RWPE1 (cell line): ENCODE measurements at places on chromosomes 16 and 17.

DNA sequence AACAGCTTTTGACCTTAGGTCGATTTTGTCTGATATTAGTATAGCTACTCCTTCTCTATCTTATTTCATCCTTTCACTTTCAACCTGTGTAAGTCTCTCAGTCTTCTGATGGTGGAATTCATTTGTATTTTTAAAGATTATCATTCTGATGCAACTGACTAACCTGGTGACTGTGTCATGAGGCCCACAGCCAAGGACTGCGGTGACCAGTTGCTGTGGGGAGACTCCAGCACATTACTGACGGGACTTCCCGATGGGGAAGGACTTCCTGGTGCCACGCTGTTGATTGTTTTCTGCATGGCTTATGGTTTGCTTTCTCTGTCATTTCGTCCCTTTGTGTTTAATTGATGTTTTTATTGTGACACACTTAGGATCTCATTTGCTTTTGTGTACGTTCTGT, 34.2 kb downstream of the RMI2 start:
- DNase-seq, result no peak

DNA sequence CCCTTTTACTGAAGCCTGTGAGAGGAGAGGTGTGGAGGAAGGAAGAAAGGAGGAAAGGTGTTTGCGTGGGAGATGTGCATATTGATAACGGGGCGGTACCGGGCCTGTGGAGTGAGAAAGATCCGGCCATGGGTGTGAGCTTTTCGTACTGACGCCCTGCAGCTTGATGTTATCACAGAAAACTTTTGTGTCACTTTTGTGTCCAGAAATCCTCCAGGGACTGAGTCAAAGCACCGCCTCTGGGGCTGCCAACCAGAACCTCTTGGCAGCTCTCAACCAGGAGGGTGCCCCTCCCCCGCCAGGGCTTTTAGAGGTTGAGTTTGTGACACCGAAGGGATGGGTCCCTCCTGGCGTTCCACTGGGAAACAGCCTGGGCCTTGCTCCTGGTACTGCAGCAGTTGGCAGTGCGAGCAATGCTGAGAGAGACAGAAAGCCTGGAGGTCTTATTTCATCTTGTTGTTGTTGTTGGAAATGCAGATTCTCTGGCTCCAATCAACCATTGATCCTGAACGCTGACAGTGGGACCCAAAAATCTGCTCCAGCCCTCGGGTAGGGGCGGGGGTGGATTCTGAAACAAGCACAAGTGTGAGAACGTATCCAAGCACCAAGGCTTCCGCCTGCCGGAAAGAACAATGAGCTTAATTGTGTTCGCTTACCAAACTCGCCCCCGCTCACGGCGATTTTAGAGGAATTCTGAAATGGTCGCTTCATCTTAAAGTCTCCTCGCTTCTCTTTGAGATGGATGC, 65.0 kb downstream of the CRISPLD2 start:
- no peak for DNase-seq

DNA sequence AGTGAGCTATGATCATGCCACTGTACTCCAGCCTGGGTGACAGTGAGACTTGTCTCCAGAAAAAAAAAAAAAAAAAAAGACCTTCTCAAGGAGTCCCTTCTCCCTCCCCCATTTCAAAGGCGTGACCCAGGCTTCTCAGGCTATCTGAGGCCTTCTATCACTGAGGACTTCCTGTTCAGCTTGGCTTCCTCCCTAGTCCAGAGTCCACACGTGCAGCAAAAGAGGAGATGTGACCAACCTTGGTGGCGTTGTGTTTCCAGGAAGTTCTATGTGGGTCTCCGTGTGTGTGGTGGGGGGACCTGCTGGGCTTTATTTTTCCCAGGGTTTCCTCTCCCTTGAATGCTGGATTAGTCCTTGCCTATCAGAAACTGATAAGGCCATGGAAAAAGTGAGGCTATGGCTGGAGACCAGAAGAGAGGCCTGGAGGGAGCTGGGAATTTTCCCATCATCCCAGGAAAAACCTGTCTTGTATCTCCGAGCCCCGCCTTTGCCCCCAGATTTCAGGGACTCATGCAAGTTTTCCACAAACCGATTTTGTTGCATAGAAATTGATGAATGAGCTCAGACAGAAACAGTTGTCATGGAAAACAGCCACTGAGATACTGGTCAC, 148.1 kb downstream of the SALL1 start:
- DNase-seq, result no peak

GRCh38 chr16:59087641-59088040, 353.5 kb upstream of the GOT2 start:
- no peak for DNase-seq

- DNase-seq, result no peak
These were observed 5.0 kb downstream of the CARHSP1 start for GRCh38 chr16:8863594-8864424.

- DNase-seq, result no peak
These were observed 9.0 kb upstream of the NKD1 start for GRCh38 chr16:50539053-50539695.

DNA sequence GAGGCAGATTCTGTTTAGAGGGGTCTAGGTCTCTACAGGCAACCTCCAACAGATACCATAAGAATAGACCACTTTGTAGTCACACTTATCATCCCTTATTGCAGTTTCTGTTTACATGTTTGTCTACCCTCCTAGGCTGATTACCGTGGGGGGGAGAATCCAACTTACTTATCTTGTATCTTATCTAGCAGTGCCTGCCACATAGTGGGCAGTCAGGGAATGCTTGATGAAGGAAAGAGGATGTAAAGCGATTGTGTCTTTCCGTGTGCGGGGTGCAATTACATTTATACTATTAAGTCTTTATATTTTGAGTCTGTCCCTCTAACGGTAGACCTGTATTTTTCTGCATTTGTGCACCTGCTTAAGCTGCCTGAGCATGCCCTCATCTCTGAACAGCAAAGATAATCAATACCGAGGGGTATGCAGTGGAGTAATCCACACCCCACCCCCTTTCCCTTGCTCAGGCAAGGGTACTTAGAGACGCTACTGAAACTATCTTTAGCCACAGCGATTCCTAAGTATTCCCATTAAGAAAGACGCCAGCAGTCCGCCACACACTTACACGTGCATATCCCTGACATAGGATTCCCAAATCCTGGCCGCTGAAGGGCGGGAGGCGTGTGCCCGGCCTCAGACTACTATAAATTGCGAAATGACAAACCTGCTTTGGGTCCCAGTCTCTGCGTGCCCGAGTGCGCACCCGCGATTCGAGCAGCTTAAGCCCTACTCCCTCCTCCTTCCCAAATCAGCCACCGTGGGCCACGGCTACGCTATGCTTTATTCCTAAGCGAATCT, 635 bp upstream of the AATF start:
- DNase-seq, result no peak

DNA sequence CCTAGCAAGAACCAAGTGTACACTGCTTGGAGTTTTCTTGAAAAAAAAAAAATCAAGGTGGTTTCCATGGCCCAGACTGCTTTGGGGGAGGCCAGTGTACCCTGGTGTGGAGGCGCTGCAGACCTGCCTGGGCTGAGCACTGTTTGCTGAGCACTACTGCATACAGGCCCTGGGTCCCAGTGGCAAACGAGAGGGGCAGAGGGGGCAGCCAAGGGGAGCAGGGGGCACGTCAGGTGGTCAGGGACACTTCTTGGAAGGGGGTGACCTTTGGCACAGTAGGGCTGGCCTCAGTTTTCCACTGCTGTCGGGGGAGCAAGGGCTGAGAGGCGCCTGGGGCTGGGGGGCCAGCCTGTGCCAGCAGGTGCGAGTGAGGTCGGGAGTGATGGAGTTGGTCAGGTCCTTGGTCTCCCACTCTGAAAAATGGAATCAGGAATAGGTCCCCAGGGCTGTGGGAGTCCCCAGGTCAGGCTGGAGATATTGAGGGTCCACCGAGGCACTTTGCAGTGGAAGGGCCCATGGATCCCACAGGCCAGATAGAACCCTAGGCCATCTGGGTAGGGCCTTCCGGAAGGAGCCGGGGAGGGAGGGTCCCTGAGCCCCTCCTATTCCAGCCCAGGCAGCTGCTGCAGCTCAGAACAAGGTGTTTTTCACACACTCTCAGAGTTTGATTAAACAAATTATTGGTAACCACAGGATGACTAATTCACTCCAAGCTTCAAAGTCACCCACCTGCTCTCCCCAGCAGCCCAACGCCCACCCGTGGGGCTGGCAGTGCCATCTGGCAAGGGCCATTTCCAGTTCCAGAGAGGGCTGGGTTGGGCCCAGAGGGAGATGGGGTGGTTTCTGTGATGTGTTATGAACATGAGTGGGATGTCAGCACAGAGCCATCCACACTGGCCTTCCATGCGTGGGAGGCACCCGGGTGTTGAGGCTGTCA, 3.5 kb downstream of the ZFPM1 start:
- DNase-seq, result no peak

- no peak for DNase-seq
These were observed 15.9 kb downstream of the SLC46A1 start for GRCh38 chr17:28390141-28390540.

- no peak for DNase-seq
These were observed 289.7 kb upstream of the ZFHX3 start for GRCh38 chr16:73337373-73338296.

DNA sequence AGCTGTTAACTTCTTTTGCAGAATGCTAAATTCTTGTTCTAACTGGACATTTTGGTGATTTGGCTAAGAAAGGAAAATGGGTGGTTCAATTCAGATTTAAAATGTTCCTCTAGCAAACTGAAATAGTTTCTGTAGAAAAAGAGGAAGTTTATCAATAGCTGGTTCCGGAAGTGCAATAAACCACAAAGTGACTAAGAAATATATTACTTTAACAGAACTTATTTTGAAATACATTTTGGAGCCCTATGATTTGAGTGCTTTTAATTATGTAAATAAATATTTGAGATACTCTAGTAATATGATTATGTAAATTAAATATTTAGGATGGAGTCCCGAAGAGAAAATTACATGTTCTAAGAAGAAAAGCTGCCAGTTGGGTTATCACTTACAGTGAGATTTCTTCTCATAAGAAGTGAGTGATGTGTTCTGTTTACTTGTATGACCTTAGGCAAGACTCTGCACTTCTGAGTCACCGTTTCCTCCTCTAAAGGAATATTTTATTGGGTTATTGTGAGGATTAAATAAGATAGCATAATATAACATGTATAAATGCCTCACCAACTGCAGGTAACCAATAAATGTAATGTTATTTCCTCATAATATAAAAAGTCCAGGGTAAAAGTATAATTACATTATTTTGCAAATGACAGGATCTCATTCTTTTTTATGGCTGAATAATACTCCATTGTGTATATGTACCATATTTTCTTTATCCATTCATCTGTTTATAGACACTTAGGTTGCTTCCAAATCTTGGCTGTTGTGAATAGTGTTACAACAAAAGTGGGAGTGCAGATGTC, at the start of gene EVI2B:
Gene EVI2B (minus strand): TSS at position 73 of the 800 bp plus-strand sequence. CDS start 8,445 bp downstream, outside the sequence.
- peak; percentile 42 for DNase-seq

GRCh38 chr17:58487589-58488427, at the start of gene HSF5:
Gene HSF5 (minus strand): TSS chr17:58488408. CDS start chr17:58488274, 134 bp downstream.
- no peak for DNase-seq

- DNase-seq, result no peak
These were observed 10.1 kb upstream of the COG1 start for GRCh38 chr17:73182616-73183310.

DNA sequence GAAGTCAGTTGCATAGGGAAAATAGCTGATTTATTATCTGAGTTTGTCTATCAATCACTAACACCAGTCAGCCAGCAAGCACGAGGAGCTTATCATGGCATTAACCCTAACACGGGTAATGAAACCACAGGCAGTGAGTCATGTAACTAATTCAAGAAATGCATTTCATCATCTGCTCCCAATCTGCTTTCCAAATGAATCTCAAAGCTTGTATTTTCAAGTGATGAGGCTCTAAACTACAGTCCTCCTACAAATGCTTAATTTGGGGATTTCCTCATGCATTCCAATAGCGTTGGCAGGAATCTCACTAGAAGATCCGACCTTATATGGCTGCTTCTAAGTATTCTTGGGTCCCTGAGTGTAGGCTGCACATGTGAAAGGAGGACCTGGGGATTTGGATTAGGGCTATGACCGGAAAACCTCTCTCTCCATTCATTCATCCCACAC, 118.4 kb upstream of the HSBP1 start:
- peak; percentile 84 for DNase-seq

GRCh38 chr17:15651583-15652110, 32.1 kb upstream of the FBXW10B start:
- peak; percentile 92 for DNase-seq

DNA sequence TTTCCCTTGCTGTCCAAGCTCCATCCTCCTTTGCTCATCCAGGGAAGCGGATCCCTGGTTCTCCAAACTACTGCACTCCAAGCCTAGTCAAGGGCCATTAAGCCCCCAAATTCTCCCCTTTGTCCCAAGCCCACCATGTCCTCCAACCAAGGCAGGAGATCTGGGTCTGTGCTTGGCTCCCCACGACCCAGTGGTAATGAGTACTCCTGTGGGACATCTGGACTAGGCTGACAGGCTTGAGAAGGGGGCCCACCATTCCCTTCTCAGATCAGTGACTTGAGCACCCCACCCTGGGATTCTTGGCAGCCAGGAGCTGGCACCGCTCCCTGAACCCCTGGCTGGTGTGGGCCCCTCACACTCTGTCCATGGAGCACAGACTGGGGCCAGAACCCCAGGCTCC, 17.1 kb downstream of the OSBPL7 start:
- DNase-seq, result no peak

DNA sequence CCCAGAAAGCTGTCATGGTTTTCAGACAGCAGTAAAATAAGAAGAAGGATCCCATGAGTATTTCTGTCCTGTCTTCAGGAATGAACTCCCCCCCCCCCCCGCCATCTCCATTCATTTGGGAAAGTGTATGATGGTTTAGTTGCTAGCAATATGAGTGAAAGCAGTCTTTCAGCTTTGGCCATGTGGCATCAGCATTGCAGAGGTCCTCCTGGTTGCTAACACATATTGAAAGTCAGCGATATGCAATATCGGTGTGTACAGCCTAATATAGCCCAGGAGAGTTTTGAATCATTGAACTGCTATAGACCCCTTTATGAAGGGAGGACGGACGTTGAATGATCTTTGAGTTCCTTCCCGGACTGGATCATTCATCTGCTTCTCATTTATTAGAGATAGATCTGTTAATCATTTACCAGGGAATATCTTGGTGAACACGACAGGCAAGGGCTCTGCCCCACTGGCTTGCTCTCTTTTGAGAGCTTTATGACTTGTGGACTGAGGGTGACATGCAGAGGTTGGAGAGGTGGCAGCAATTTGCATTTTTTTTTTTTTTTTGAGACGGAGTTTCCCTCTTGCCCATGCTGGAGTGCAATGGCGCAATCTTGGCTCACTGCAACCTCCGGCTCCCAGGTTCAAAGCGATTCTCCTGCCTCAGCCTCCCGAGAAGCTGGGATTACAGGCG, 25.2 kb downstream of the DEF8 start:
- no peak for DNase-seq

GRCh38 chr17:48605409-48605919, 678 bp upstream of the HOXB6 start:
- DNase-seq, result no peak
